DND-41 (cell line): ENCODE measurements at places on chromosomes 3 and 15.

DNA sequence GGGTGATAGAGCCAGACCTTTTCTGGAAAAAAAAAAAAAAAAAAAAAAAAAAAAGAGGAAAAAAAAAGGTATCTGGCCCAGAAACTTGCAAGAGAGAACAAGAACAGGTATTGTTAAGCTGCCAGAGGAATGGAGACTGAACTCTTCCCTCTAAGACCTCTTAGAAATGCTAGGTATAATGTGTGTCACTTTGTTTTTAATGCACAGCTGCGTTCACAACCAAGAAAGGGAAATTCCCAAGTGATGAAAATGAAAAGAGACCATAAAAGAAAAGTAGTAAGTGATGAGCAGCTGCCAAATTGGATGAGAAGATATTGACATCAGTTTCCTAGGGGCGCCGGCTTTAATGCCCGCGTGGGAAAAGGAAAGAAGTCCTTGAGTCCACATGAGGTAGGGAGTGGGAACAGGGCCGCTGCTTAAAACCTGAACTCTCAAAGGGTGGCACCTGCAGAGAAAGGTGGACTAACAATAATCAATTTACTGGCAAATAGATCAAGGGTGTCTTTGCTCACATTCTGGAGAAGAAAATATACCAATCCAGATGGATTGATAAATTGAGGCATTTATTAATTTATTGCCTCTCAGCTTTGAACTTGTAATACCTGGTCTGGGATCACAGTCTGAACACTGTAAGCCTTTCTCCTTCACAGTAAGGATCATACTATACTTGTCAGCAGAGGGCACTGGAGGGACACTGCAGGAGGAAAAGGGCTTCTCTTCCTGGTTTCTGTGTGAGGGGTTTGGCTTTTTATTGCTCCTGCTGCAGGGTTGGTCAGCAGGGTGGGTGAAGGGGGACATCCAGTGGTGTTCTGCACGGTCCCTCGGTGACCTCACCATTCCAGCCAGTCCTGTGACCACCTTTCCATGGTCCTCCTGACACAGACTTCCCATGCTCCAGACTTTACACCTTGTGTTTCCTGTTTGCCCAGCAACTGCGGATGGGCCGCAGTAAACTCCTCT, 131.6 kb downstream of the AQP9 start:
- peak; percentile 58 for DNase-seq

GRCh38 chr15:96053781-96054428, 276.6 kb upstream of the NR2F2 start:
- no peak for DNase-seq

DNA sequence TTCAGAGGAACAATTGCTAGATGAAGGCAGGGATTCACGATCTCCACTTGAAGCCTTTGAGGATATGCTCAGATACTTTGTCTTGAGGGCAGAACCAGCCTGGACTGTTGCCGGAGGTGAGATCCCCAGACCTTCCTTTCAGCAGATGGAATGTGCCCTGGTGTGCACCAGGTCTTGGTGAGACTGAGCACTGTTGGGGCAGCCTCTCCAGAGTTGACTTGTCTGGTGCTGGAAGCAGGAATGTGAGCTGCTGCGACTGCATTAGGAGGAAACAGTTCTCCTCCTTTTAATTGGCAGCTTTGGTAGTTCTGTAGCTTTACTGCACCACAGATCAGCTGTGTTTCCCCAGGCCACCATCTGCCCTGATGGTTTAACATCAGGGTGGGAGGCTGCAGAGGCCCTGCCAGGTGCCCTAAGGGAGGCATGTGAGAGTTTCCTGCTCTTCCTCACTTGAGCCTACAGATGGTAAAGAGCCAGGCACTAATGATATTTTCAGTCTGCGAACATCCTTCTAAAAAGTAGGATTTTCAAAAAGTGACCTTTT, 58.5 kb downstream of the CTDSPL start:
- peak; percentile 29 for DNase-seq

GRCh38 chr15:90953947-90954711, 555 bp upstream of the RCCD1 start:
- DNase-seq = no peak

- no peak for DNase-seq
Observed at GRCh38 chr3:137767538-137768360, 3.6 kb downstream of the SOX14 start.

- no peak for DNase-seq
Observed at GRCh38 chr3:195591220-195591619, 7.5 kb upstream of the APOD start.

DNA sequence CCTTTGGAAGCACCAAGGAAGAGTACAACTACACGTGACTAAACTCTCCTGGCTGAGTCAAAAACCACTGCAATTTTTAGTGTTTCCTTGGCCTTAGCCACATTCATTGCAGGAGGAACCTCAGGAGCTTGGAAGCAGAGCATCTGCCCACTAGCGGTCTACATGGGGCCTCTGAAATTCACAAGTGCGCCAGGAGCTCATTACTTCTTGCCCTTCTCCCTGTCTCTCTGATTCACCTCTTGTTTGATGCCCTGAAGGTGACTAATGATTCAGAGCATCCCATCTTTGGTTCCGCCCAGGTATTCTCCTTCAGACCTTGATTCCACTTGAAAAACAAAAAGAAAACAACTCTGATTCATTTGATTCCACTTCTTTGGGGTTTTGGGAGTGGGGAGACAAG, 201.1 kb upstream of the LPP start:
- DNase-seq = no peak

DNA sequence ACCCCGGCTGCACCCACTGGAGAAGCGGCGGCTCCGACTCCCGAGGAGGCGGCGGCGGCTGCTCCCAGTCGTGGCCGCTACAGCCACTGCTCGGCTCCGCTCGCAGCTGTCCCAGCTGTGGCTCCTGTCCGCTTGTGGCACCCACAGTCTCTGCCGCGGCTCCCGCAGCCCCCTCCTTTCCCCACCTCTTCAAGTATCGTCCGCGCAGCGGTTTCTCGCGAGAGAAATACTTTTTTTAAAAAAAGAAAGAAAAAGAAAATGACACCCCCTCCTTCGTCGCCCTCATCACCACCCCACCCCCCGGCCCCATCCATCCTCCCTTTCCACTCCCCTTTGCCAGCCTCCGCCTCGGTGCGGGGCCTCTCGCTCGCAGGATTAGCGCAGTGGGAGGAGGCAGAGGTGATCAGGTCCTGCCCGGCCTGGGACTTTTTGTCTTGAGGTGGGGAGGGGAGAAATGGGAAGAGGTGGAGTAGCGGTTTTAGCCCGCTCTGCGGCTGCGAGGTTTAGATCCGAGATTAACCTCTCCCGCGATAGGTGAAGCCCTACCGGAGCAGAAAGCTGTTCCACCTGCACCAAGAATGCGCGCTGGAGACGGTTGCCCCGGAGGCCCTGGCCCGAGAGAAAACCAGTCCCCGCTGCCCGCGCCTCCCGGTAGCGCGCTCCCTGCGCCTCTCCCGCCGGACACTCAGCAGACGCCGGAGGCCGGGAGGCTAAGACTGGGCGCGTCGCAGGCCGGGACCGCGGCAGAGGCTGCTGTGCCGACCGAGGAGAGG, at the start of gene FBN1:
FBN1 (minus strand) TSS at position 152 of the 773 bp plus-strand sequence. CDS start 940 bp downstream, outside the sequence.
- DNase-seq = peak; percentile 72

GRCh38 chr3:45895686-45896468, 9.5 kb downstream of the CCR9 start:
- DNase-seq = no peak

DNA sequence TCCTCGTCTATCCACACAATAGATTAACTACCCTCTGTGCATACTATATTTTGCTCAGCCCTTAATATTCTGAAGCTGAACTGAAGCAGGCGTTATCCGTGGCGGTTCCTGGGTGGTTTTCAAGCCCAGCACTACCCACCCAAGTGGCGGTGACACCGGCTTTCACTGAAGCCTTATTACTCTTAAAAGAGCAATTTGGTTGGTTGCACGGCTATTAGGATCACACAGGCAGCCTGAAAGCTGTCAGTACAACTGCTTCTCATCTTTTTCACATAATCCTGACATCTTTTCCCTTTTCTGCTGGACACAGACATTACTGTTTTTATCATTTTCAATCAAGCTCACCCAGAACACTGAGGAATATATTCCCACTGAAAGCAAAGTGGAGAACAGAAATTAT, 525.3 kb upstream of the ZNF717 start:
- no peak for DNase-seq

DNA sequence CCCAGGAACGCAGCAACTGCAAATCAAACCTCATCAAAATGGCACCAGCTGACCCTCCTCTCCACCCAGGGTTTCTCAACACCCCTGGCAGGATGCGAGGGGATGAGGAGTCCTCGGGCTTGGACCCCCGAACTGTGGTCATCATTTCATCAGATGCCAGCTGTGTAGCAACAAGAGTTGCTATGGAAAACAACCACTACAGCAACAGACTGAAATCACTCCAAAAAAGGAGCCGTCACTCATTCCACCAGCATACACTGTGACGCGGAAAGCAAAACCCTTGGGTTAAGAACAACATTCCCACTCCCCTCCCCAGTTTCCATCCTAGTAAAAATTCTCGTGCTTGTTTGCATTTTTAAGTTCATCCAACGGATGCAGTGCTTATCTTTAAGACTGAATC, 40.1 kb downstream of the VGLL4 start:
- DNase-seq = no peak

GRCh38 chr3:66488492-66488891, 12.3 kb downstream of the LRIG1 start:
- no peak for DNase-seq

DNA sequence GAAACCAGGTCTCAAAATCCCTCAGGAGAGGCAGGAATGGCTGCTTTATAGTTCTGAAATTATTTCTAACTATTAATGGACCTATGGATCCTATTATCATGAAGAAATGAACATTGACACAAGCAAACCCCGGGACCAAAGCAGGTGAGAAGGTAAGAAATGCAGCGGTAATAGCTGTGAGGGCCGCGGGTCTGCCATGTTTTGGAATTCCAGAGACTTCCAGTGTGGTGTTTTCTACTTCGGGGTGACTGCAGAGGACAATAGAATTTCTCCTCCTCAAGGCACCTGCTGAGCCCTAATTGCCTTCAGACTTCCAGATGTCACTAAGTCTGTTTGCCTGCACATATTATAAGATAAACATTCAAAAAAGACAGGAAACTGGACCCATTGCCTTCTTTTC, 437.4 kb downstream of the GABRG3 start:
- DNase-seq = no peak

DNA sequence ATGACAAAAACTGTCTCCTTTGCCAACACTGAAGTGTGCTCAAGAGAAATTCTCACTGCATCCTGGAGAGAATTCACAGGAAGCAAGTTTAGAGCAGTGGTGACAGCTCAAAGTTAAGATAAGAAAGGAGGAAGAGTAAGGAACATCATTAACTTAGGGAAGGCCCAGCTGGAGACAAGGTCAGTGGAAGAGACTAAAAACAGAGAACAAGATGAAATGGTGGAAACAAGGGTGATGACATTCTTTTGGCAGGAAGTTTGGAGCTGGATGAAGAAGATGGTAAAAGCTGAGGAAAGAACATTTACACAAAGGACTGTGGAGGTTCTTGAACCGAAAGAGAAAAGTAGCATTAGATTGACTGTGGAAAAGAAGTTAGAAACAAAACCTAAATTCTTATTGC, 6.7 kb upstream of the SUCLG2 start:
- no peak for DNase-seq

DNA sequence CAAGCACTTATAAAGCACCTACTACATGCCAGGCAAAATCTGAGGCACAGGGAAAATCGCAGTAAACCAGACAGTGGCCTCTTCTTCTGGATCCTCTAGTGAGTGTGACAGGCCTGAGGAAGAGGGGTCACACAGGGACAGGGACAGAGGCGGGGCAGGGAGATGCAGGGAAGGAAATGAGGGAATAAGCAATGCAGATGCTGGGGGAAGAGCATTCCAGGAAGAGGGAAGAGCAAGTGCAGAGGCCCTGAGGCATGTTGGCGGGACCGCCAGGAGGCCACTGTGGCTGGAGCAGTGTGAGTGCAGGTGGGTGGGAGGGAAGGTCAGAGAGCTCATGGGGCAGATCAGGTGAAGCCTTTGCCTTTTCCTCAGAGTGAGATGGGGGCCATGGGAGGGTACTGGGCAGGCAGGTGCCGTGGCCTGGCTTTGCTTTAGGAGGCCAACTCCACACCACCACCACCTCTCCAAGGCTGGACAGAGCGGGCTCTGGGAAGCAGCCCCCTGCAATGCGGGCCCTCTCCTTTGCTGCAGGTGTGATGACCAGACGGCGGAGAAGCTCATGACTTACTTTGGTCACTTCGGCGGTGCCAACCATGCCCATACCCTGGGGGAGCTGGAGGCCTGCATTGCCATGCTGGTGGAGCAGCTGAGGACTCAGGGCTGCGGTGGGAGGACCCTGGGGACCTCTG, 26.8 kb upstream of the GP9 start:
- no peak for DNase-seq

GRCh38 chr3:16907243-16907642, 22.5 kb downstream of the PLCL2 start:
- no peak for DNase-seq

- DNase-seq = peak; percentile 23
Observed at GRCh38 chr3:194879991-194880939, 194.6 kb downstream of the FAM43A start.

DNA sequence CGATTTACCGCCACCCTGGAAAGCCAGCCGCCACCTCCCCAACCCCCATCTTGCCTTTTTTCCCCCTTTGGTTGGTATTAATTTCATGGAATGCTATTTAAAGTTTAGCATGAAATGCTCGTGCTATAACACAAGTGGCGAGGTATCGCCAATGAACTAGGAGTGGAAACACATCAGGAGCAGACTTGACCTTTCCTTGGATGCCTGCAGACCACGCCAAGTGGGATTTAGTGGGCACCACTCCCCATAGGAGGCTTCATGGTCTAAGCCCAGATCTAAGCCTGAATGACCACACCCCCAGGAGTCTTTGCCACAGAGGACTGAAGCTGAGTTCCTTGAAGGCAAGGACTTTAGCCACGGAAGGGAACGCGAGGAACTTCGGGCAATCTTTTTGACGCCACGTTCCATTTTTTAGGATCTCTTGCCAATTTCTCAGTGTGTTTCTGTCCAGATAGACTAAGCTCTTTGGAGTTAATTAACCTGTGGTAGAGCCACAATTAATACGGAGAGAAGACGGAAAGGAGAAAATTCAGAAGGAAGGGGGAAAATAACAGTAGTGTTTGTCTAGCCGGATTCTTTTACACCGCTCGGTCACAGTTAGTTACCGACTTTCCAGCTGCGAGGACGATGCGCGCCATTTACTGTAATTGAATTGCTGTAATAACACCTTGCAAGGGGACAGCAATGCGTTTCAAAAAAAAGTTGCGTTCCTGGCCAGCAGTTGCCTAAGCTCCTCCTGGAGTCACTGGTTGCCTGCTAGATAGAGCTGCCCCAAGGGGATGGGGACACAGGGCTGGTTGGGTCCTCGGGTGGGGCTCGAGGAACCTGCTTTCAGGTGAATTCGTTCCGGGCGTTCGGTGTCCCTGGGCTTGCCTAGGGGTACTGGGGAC, 37.1 kb downstream of the NR2F2 start:
- DNase-seq = no peak

GRCh38 chr3:126480861-126481260, 5.2 kb upstream of the ZXDC start:
- DNase-seq = no peak

DNA sequence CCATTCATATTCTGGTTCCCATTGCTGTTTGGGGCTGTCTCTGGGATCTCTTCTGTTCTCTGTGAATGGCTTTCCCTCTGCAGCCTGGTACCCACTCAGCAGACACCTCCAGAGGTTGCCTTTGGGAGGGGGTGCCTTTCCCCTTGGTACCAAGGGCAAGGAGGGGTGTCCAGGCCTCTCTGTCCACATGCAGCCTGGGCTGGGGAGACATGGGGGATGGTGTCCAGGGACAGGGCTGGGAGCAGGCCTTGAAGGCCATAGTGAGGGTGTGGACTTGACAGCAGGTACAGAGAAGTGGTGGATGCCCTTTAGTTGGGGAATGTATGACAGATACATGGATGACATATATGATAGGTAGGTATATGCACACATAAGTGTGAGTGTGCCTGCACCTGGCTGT, 83.7 kb downstream of the PLXNA1 start:
- DNase-seq = no peak
